ENCODE measurements at places on chromosomes 2 and 18. TPM values are rescaled to one million over a fixed set of nuclear protein-coding genes. Genes with fewer than 3 reads are reported as not detected.

The PAX3 gene
- not detected for total RNA-seq

The PIEZO2 gene
- total RNA-seq = 4.1 TPM

The FLACC1 gene
- total RNA-seq = 1.2 TPM

The ASB18 gene
- not detected for total RNA-seq

GRCh38 chr2:167271932-167272331 is 383.7 kb downstream of the XIRP2 start:
- no peak for DNase-seq

The LYG2 gene
- total RNA-seq = not detected

DNA sequence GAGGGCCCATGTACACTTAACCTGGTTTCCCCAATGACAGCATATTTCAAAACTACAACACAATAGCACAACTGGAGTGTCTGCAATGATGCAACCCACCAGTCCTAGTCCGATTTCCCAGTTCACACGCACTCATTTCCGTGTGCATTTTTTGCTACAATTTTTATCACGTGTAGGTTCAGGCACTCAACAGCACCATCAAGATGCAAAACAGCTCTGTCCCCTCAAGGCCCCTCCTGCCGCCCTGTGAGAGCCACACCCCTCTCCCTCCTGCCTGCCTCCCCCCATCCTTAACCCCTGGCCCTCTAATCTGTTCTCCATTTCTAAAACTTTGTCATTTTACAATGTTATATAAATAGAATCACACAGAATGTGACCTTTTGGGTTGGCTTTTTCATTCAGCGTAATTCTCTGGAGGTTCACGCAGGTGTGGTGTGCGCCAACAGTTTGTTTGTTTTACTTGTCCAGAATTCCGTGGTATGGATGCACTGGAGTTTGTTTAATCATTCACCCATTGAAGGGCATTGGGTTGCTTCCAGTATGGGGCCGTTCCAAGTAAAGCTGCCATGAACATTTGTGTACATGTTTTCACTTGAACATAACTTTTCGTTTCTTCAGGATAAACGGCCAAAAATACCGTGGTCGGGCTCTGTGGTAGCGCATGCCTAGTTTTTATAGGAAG is 8.4 kb downstream of the KCNIP3 start:
- no peak for DNase-seq

GRCh38 chr18:55999641-56000040 is 411.6 kb upstream of the TCF4 start:
- DNase-seq = no peak

DNA sequence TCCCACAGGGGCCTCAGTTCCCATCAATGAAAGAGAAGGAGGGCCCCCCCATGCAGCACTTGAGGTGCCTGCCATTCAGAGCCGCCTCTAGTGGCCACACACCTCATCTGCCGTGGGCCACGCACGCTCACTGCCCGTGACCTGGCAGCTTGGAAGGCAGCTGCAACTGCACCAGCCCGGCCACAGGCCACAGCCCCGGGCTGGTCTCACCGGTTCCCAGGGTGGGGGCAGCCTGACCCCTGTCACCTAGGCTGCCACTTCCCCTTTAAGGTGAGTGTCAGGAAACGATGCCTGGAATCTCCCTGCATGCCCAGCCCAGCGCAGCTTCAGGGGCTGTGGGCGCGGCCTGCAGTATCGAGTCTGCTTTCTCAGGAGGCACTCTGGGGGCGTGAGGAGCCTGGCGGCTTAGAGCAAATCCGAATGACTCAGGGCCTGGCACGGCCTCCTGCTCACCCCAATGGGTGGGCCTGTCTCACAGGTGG is 2.6 kb downstream of the MAB21L4 start:
- DNase-seq = no peak

DNA sequence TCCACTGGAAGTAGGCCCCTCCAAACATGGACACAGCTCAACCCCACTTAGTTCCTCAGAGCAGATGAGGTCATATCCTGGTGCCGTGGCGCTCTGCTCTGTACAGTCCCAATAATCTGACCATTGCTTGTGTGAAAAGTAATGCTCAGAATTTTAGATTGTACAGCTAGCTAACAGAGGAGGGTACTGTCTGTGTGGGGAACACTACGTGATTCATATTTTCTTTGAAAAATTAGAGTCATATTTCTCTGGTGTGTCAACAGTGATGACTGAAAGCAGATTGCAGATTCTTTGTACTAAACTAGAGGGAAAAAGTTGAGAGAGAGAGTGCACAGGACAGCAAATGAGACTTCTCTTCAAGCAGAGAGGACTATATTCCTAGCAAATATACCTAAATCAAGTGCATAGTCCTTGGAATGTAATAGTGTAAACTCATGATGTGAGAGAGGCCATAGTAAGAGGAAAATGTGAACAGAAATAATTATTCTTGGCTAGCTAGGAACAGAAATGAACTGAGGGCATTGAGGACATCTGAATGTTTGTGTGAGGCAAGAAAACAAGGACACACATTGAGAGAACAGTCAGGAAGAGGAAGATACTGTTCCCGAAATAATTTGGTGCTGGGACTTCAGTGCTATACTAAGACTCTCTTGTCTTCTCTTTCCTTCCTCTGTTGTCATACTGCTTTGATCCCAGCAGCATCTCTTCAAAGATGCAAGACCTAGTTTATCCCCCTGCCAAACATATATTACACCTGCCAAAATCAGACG is 157.0 kb upstream of the RND3 start:
- no peak for DNase-seq

The ERICH2 gene
- total RNA-seq = not detected

The UXS1 gene
- total RNA-seq = 42.4 TPM

- DNase-seq = no peak
Measured at GRCh38 chr18:65788373-65788772, 37.6 kb downstream of the CDH7 start.

GRCh38 chr2:199441759-199442158 is 16.0 kb downstream of the SATB2 start:
- no peak for DNase-seq

The ICA1L gene
- total RNA-seq = 9.6 TPM

The LRRTM1 gene
- 1.2 TPM for total RNA-seq

DNA sequence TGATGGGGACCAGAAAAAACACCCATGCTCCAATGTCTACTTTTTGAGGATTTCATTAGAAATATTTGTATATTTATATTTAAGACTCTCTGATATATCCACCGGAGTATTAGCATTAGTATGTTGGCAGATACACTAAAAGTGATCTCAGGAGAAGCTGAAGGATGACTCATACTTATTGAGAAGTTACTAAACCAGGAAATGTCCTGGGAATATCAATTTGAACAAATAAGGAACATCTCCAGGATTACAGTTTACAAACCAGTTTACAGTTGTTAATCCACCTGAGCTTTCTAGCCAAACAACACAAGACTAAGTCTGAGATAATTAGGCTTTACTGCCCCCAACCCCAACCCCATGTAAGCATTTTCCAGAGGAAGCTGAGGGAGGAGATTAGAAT is 16.1 kb upstream of the DPP4 start:
- DNase-seq = no peak
